ENCODE measurements at places on chromosomes 2 and 18.

GRCh38 chr2:237324405-237324831, 89.5 kb downstream of the COL6A3 start:
- no peak for DNase-seq

DNA sequence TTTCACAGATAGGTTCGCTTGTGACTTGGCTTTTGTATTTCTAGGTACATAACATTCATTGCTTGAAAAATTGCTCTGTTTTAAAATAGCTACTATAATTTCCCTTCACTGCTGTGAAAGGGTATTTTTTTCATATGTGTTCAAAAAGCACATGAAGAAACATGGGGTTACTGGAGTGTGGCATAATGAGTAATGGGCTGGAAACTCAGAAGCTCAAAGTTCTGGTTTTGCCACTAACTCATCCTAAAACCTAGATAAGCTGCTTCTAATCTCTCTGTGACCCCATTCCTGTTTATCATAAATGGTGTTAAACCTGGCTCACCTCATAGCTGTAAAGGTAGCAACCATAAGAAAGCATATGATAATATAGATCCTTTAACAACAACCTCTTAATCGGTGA, 319.3 kb downstream of the PTPRM start:
- DNase-seq: no peak

DNA sequence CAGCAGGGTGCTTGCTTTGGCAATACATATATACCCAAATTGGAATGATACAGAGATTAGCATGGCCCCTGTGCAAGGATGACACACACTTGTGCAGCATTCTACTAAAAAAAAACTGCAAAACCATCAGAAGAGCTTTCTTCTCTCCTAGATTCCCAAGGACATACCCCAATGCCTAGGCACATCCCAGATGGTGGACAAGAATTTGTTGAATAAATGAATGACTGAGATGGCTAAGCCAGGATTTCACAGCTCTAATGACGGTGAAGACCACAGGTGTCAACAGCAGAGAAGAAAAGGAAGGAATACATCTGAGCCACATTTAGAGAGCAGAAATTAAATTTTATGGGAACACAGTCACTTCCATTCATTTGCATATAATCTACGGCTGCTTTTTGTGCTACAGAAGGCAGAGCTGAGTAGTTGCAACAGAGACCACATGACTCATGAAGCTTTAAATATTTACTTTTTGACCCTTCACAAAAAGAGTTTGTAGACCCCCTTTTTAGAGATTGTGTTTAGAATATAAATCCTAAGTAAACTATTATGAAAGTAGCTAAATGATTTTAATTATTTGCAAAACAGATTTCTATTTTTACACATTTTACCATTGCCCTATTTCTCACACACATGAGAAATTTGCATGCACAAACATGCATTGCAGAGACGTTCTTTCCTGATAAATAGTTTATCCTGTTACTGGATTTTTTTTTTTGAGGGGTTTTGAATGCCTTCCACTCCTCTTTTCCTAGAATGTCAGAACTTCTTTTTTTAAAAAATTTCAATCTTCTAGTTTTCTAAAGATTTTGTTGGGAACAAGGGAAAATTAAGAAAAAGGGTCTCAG, 119.0 kb downstream of the PMAIP1 start:
- DNase-seq: no peak

DNA sequence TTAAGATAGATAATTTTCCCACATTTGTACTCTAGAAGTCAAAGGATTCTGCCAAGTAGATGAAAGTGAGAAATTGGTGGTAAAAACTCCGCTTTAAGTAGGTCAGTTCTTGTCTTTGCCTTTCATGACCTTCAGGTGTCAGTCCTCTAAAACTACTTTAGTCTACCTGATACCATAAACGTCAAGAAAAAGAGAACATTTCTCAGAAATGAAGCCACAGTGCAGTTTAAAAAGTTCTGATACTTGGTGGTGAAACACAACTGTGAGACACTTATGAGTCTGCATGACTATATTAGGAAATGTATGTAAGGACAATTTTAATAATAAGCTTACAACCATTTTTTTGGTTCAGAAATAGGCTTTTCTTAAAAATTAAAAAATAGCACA, 583.3 kb downstream of the SATB2 start:
- DNase-seq: no peak

- peak; percentile 62 for DNase-seq
Measured at GRCh38 chr2:27977731-27978312, 87.3 kb downstream of the BABAM2 start.

DNA sequence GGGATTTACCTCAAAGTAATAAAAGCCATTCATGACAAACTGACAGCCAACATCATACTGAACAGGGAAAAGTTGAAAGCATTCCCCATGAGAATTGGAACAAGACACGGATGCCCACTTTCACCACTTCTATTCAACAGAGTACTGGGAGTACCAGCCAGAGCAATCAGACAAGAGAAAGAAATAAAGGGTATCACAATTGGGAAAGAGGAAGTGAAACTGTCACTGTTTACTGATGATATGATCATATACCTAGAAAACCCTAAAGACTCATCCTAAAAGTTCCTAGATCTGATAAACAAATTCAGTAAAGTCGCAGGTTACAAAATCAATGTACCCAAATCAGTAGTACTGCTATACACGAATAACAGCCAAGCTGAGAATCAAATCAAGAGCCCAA, 17.2 kb upstream of the ASB18 start:
- DNase-seq: no peak

GRCh38 chr18:59918320-59918755, 18.5 kb downstream of the PMAIP1 start:
- DNase-seq: peak; percentile 65

GRCh38 chr2:68185541-68186164, 28.0 kb downstream of the PNO1 start:
- DNase-seq: peak; percentile 38

- no peak for DNase-seq
Measured at GRCh38 chr2:17858064-17858463, 20.4 kb upstream of the KCNS3 start.

DNA sequence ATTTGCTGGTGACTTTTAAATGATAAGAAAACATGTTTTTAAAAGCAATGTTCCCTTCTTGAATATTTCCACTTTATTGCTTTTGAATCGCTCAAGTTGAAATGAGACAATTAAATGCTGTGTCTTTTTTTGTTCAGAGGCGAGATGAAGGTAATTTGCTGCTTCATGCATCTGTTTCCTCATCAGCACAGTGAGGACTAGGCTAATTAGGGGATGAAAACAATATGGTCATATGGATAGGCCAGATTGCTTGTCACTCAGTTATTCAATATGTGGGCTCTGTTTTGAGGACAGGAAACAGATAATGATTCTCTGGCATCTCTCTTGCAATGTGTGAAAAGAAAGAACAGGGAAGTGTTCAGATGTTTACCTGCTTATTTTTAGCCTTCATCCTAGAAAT, 61.0 kb downstream of the ERBB4 start:
- DNase-seq: no peak

- no peak for DNase-seq
Measured at GRCh38 chr18:62784338-62784965, 69.1 kb downstream of the PHLPP1 start.

- DNase-seq: no peak
Measured at GRCh38 chr18:9949861-9950260, 36.0 kb downstream of the VAPA start.

- no peak for DNase-seq
Measured at GRCh38 chr18:61825386-61825785, 67.4 kb downstream of the RNF152 start.

DNA sequence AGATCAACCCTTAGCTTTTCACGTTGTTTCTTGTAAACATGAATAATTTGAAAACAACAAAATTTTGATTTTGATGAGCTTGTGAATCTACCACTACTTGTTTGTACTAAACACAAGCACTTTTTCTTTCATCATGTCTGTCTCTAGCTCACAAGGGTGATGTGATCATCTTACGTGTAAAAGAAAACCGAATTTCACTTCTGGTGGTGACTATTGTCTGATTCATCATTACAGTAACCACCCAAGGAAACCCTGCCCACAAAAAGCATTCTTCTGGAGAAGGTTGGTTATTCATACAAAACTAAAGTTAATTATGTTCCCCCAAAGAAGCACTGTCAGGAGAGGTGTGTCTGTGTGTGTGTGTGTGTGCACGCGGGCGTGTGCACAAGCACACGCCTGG, 285.4 kb downstream of the ZNF516 start:
- no peak for DNase-seq

DNA sequence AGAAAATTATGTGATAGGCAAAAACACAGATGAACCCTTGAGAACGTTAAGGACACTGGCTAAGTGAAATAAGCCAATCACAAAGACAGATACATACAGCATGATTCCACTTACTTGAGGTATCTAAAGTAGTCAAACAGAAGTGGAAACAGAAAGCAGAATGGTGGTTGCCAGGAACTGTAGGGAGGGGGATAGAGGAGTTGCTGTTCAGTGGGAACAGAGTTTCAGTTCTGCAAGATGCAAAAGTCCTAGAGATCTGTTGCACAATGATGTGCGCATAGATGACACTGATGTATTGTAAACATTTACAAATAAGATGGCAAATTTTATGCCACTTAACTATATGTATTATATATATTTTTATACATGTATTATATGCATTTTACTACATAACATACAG, 59.7 kb downstream of the POLE4 start:
- no peak for DNase-seq

- no peak for DNase-seq
Measured at GRCh38 chr18:21284540-21284939, 42.5 kb downstream of the GREB1L start.

DNA sequence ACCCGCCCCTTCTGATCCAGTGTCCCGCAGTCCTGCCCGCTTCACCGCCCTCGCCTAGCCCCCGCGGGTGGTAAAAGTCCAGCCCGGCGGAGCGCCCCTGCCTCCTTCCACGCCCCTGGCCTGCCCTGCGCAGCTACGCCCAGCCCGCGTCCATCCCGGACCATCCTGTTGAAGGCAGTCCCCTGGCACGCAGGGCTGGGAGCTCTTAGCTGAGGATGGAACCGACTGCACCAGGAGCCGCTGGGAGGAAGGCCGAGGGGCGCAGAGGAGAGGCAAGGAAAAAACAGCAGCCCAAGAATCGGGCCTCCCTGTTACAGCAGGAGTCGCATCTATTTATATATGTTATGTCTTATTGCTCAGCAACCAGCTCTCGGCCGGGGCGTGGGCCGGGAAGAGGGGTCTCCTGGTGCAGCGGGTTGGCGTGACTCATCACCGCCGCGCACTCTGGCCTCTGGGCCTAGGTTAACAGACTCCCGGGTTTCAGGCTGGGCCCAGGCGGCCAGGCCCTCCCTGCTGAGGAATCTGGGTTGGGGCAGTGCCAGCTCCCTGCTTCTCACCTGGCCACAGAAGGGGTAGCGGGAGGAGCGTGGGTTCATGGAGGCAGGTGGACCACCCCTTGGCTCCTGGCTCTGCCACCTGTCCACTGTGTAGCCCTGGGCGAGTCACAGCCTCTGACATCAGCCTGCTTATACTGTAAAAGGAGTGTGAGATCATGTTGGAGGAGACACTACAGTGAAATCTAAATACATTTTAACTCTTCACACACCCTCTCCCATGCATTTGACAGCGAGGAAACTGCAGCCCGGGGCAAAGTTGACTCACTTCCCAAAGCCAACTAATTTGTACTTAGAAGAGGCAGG, 13.4 kb upstream of the MAP3K2 start:
- DNase-seq: peak; percentile 92

DNA sequence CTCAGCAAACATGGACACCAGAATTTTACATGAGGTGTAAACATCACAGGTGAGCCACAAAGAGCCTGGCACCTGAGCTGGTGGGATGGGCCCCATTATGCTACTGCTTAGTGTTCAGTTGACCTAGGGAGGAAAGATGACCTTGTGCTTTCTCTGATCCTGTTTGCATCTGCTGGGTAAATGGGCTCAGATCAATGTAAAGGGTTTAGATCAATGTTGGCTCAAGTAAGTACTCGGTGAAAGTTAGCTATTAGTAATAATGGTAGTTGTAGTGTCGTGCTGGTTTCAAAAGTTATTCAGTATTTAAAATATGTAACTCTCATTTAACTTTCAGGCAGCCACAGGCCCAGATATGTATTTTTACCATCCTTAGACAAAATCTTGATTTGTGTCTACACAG, 19.8 kb downstream of the ABHD3 start:
- no peak for DNase-seq

DNA sequence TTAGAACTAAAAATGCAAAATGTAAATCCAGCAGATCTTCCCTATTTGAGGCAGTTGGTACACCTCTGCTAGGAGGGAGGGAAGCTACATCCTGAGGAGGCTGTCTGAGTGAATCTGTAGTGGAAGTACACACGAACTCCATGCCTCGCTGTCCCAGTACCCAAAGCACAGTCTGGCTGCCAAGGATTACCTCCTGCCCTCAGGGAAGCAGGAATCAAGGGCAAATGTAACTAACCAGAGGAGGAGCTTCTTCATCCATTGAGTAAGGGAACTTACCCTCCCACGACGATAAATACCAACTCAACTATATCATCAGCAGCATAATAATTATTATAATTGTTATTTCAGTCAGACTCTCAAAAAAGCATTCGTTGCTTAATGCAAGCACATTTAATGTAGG, 2.1 kb downstream of the DHRS9 start:
- DNase-seq: no peak

DNA sequence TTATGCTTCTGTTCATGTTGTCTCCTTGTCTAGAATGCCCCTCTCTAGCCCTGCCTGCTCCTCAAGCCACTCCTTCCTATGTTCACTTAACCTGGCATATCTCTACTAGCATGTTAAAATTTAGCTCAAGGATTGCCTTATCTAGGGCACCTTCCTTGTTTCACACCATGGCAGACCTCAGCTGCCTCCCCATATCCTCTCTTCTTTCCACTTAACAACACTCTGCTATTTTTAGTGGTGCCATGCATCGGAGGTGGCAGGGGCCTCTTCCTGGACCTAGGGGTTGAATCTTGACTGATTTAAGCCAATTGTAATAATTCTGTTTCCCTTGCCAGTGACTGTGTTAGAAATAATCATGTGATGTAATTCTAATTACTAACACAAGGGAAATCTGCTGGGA, 36.9 kb upstream of the FAM98A start:
- DNase-seq: no peak

DNA sequence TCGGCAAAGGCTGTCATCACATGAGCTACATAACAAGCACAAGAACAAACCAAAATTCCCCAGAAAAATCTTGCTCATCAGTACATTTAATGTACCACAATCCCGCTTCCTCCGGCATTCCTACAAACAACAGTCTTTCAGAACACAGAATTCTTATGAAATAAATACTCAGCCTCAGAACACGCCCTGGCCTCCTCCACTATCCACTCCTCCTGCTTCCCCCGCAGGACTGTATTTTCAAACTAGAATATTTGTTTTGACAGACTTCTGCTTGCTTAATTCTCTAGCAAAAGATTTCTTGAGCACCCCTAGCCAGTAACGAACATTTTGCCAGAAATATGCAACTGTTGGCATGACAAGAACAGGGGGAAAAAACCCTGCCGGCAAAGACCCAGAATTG, 131.2 kb downstream of the THADA start:
- no peak for DNase-seq

GRCh38 chr18:45363196-45363595, 252.1 kb upstream of the SLC14A2 start:
- DNase-seq: no peak
